Uterus (tissue), 4 donors: ENCODE measurements at places on chromosomes 5 and 9.

- DNase-seq: no peak
- H3K4me3 ChIP-seq: no peak overlapping the region
- no peak overlapping the region for H3K27ac ChIP-seq
Measured at GRCh38 chr5:12902611-12903010, 998.4 kb upstream of the CTNND2 start.

- no peaks in the 10 kb centered on the region for H3K27me3 ChIP-seq
- H3K4me3 ChIP-seq: no peak overlapping the region
- no peaks in the 10 kb centered on the region for H3K4me1 ChIP-seq
- no peak for DNase-seq
Measured at GRCh38 chr5:2892466-2893000, 141.1 kb upstream of the IRX2 start.

DNA sequence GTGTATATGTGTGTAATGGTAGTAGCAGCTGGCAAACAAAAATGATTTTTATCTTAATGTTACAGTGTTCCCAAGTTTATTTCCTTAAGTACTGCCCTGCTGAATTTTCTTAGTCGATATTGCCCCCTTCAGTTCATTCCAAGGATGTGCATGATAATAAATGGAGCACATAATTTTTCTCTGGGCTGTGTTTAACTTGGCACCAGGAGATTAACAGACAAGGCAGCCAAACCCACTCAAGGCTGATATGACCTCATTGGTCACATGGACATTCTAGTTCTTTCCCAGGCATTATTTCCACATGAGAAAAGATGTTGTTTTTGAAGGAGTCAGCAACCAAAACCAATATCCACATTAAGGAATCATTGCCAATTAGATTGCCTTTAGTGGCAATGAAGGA is 61.8 kb downstream of the COX7C start:
- no peaks in the 10 kb centered on the region for H3K4me1 ChIP-seq
- no peaks in the 10 kb centered on the region for H3K27me3 ChIP-seq
- no peak for DNase-seq
- H3K27ac ChIP-seq: no peak overlapping the region
- no peak overlapping the region for H3K4me3 ChIP-seq
- no peaks in the 10 kb centered on the region for H3K36me3 ChIP-seq

GRCh38 chr5:91416491-91416890 is 33.4 kb upstream of the ARRDC3 start:
- no peak for DNase-seq
- no peaks in the 10 kb centered on the region for H3K36me3 ChIP-seq
- H3K27ac ChIP-seq: no peak overlapping the region
- H3K4me3 ChIP-seq: no peak overlapping the region
- H3K4me1 ChIP-seq: no peaks in the 10 kb centered on the region

DNA sequence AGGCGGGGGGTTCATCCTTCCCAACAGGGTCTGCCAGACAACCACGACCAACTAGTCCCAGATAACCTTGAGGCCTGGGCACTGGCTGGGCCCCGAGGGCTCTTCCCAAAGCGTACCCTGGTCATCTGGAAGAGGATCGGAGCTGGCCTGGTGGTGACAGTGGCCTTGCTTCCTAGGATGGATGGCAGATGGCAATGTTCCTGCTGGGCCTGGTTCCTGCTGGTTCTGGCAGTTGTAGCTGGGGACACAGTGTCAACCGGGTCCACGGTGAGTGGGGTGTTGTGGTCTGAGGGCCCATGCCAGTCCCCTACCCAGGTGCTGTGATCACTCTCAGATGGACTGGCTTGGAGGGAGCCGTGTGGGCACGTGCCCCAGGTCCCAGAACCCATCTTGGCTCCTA is 2.0 kb downstream of the ADAMTSL2 start:
- no peaks in the 10 kb centered on the region for H3K27me3 ChIP-seq
- no peaks in the 10 kb centered on the region for H3K36me3 ChIP-seq
- DNase-seq: no peak

DNA sequence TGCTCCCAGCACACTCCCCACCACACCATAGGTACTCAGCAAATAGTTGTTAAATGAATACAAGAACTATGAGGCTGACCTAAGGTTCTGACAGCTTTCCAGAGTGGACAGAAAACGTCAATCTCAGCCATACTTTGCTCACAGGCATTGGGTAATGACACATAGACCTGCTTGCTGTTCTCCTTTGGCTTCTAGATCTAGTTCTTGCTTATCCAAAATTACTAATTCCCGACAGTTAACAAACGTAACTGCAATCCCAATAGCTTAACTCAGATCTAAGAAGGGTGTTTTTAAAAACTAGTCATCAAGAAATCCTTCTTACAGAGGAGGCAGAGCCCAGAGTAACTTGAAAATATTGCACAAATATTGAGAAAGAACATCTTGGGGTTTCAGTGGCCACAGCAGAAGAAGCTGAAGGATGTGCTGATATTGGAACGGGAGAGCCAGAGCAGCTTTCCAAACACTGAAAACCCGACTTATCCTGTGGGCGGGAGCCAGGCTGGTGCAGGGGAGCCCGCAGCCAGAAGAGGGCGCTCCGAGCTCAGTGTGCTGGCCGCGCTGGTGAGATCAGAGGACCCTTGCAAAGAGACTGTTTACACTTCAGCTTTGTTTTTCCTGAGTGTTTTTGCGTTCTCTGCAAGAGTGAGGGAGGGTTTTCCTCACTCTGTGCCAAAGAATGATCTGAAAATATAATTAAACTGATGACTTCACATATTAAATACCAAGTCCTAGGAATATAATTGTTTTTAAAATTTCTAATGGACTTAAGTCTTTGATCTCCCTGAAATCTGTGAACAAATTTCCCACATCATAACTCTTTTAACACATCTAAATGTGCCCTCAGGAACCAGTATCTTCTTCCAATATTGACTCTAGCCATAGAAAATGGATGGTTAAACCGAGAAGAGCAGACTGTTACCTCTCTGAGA is 30.3 kb downstream of the FGF1 start:
- H3K27ac ChIP-seq: peak overlapping the region; percentile 58
- H3K4me3 ChIP-seq: no peak overlapping the region
- no peaks in the 10 kb centered on the region for H3K36me3 ChIP-seq

GRCh38 chr9:134871697-134872340 is 8.8 kb upstream of the FCN2 start:
- no peaks in the 10 kb centered on the region for H3K36me3 ChIP-seq
- no peaks in the 10 kb centered on the region for H3K4me1 ChIP-seq
- DNase-seq: no peak
- no peak overlapping the region for H3K27ac ChIP-seq

DNA sequence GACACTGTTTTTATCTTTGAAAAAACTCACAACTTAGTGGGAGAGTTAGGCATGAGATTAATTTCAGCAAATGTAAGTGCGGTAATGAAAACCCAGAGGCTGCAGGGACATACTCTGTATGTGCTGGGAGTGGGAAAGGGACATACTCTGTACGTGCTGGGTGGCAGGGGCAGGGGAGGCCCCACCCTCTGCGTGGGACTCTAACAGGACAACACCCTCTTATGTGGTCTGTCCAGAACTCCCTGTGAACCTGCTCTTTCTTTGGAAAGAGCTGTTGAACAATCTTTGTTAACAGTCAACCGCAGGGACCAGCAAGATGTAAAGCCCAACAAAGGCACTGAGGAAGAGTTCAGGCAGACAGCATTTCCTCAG is 2.4 kb downstream of the MLANA start:
- H3K36me3 ChIP-seq: no peaks in the 10 kb centered on the region
- no peaks in the 10 kb centered on the region for H3K4me1 ChIP-seq
- H3K27ac ChIP-seq: peak overlapping the region; percentile 39
- H3K4me3 ChIP-seq: no peak overlapping the region

DNA sequence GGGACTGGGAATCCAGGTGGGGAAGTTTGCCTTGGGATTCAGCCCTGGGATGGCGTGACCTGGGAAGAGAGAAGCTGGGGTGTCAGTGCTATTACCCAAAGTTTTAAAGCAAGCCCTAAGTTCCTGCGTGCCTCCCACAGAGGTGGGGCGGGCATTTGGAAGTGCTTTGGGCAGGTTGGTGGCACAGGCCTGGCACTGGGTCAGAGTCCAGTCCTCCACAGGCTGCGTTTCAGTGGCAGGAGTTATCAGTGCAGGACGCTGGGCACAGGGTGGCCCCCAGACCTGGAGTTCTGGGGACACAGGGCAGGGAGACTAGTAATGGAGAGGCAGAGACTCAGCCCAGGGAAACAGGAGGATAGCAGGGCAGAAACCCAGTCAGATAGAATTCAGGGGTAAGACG is 147.2 kb downstream of the MAST4 start:
- H3K27me3 ChIP-seq: no peaks in the 10 kb centered on the region
- H3K36me3 ChIP-seq: no peaks in the 10 kb centered on the region
- no peak overlapping the region for H3K27ac ChIP-seq
- DNase-seq: no peak
- H3K4me1 ChIP-seq: no peaks in the 10 kb centered on the region
- no peak overlapping the region for H3K4me3 ChIP-seq

- DNase-seq: peak; percentile 52
- H3K27me3 ChIP-seq: no peaks in the 10 kb centered on the region
- no peaks in the 10 kb centered on the region for H3K36me3 ChIP-seq
- no peak overlapping the region for H3K27ac ChIP-seq
- no peak overlapping the region for H3K4me3 ChIP-seq
Measured at GRCh38 chr5:116502616-116503015, 72.0 kb downstream of the SEMA6A start.

GRCh38 chr9:127647451-127647850 is 35.4 kb downstream of the STXBP1 start:
- no peaks in the 10 kb centered on the region for H3K36me3 ChIP-seq
- no peaks in the 10 kb centered on the region for H3K4me1 ChIP-seq
- H3K27me3 ChIP-seq: no peaks in the 10 kb centered on the region
- no peak for DNase-seq

GRCh38 chr9:77751341-77752091 is 103.4 kb upstream of the GNA14 start:
- H3K4me3 ChIP-seq: no peak overlapping the region
- peak overlapping the region; percentile 83 for H3K27ac ChIP-seq
- no peaks in the 10 kb centered on the region for H3K4me1 ChIP-seq
- H3K27me3 ChIP-seq: no peaks in the 10 kb centered on the region
- DNase-seq: peak; percentile 51
- no peaks in the 10 kb centered on the region for H3K36me3 ChIP-seq

- no peaks in the 10 kb centered on the region for H3K4me1 ChIP-seq
- H3K27ac ChIP-seq: no peak overlapping the region
- H3K27me3 ChIP-seq: no peaks in the 10 kb centered on the region
- H3K4me3 ChIP-seq: no peak overlapping the region
- no peaks in the 10 kb centered on the region for H3K36me3 ChIP-seq
Measured at GRCh38 chr5:29518176-29518575, 1675.3 kb upstream of the CDH6 start.

GRCh38 chr5:6453937-6454560 is 5.4 kb downstream of the UBE2QL1 start:
- no peak overlapping the region for H3K27ac ChIP-seq
- peaks cover 7% of the 10 kb centered on the region for H3K27me3 ChIP-seq
- no peak overlapping the region for H3K4me3 ChIP-seq
- DNase-seq: no peak

DNA sequence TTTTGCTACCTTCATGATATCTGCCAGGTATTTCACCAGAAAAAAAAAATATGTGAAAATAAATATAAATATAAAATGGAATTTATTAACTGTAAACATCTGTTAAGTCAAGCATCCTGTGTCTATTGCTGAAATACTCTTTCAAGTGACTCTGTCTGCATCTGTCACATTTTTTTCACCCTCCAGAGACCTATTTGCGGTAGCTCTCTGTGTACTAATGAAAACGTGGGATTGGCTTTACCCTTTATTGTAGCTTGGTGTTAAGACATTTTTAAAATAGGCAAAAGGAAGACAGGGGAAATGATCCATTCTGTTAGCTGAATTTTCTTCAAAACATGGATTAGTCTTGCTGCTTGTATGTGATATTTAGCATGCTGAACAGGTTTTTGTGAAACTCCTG is 536.0 kb upstream of the WWC1 start:
- H3K27me3 ChIP-seq: no peaks in the 10 kb centered on the region
- no peaks in the 10 kb centered on the region for H3K4me1 ChIP-seq
- H3K27ac ChIP-seq: no peak overlapping the region
- no peak for DNase-seq
- no peaks in the 10 kb centered on the region for H3K36me3 ChIP-seq
- H3K4me3 ChIP-seq: no peak overlapping the region

DNA sequence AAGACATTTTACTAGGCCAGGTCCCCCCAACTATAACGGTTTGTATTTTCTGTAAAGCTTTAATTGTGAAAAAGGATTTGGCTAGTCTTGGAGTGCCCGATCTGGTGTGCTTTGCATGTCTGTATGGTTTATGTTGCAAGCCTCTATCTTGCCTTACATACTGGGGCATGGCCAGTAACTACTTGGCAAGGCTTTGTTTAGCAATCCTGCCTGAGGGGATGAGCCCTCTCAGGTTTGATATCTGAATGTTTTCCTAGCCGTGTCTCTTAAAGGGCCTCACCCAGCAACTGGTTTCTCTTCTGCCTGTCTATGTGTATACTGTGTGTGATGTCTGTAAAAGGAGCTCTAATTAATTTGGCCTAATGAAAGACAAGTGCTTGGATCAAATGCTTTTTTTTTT is 61.3 kb upstream of the SPINK5 start:
- no peak overlapping the region for H3K27ac ChIP-seq
- H3K4me3 ChIP-seq: no peak overlapping the region
- H3K27me3 ChIP-seq: no peaks in the 10 kb centered on the region
- H3K4me1 ChIP-seq: no peaks in the 10 kb centered on the region
- H3K36me3 ChIP-seq: no peaks in the 10 kb centered on the region

DNA sequence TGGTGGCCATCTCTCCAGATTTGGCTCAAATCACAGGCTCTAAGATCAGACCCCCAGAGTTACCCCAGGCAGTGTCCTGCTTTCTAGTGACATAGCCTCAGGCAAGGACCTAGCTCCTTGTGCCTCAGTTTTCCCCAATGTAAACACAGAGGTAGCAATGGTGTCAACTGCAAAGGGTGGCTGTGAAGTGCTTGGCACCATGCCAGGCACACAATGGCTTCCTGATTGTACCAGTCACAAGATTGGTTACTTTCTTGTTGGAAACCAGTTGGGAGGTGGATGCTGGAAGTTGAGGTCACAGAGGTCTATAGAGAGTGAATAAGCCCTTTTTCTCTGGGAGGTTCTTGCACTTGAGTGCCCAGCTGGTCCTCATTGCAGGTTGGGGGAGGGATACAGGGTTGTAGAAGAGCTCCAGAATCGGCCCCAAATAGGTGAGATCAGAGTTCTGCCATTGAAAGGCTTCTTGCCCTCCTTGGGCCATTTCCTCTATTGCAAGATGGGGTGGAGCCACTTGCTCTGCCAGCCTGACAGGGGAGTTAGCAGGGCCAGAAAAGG is 2.3 kb downstream of the STKLD1 start:
- H3K27me3 ChIP-seq: no peaks in the 10 kb centered on the region
- H3K4me3 ChIP-seq: no peak overlapping the region
- no peak for DNase-seq
- H3K36me3 ChIP-seq: no peaks in the 10 kb centered on the region
- no peaks in the 10 kb centered on the region for H3K4me1 ChIP-seq
